Skin of body (tissue), 3 donors: ENCODE measurements at places on chromosomes 1 and 21. TPM values are rescaled to one million over a fixed set of nuclear protein-coding genes. Genes with fewer than 3 reads are reported as not detected.

The CYP4A11 gene
- not detected for total RNA-seq

The CFHR1 gene
- 0.59 TPM for total RNA-seq

The MEX3A gene
- total RNA-seq: 6.6 TPM

The ICOSLG gene
- total RNA-seq: 3.5 TPM

The OR2T29 gene
- total RNA-seq: not detected

The PLA2G4A gene
- total RNA-seq: 24.3 TPM

- DNase-seq: no peak
These were observed 49.8 kb downstream of the CDK18 start for GRCh38 chr1:205554026-205554811.

- DNase-seq: no peak
These were observed 1301.4 kb downstream of the PLA2G4A start for GRCh38 chr1:188129856-188130838.

DNA sequence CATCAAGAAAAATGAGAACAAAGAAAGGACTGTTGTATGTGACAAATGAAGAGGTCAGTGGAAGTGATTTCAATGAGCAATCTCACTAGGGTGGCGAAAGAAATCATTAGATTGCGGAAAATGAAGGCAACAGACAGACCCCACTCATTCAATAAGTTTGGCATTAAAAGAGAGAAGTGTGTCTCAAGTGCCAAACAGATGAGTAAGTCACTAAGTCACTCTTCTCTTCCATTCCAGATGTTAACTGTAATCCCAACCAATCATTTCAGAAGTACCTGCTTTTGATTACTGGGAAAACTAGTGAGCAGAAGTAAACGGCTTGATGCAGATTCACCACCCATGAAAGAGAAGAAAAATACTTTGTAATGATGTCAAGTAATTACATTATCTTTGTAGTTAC is 144.3 kb upstream of the PRMT6 start:
- DNase-seq: no peak
